ENCODE measurements at places on chromosomes 6 and 20.

DNA sequence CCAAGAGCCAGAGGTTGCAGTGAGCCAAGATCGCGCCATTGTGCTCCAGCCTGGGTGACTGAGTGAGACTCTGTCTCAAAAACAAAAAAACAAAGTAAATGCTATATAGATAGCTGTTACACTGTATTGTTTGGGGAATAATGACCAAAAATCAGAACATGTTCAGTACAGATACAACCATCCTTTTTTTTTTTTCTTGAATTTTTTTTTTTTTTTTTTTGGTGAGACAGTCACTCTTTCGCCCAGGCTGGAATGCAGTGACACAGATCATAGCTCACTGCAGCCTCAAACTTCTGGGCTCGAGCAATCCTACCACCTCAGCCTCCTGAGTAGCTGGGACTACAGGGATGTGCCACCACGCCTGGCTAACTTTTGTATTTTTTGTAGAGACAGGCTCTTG lies 63.7 kb downstream of the BCAS4 start:
- DNase-seq, result no peak

DNA sequence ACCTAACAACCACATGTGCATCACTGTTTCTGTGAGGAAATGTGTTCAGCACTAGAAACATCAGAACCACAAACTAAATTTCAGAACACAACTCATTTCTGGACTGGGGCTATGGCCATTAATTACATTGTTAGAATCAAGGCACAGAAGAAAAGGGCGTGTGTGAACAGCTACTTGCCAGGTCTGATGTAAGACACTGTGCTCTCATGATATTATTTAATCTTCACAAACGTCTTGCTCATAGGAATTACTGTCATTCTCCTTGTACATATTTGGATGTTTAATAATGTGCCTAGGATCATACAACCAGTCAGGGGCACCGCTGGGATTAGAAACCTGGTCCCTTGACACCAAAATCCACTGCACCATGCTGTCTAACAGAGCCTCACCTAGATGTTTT lies 14.8 kb downstream of the ADGRF1 start:
- DNase-seq, result no peak

DNA sequence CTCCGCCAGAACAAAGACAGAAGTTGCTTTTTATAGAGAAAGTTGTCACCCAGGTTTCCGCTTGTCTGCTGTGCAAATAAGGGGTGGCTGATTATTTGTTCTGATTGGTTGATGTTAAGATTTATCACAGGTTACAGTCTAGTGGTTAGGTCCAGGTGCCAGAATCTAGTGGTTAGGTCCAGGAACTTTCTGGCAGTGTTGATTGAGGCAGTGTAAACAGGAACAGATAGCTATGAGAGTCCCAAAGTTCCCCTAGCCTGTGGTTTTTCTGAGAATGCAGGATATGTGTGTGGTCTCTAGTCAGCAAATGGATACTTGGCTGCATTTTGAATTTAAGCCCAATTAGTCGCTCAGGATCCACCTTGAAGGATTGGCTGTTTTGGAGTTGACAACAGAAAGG lies 148.0 kb downstream of the TMEM200A start:
- DNase-seq, result peak; percentile 41

GRCh38 chr6:44662461-44663121 lies 275.1 kb downstream of the CDC5L start:
- DNase-seq, result no peak

All from fibroblast of lung (primary cell).